ENCODE measurements at places on chromosomes 4 and X.

- DNase-seq: no peak
Measured at GRCh38 chr4:176782794-176783193, 9.9 kb downstream of the VEGFC start.

DNA sequence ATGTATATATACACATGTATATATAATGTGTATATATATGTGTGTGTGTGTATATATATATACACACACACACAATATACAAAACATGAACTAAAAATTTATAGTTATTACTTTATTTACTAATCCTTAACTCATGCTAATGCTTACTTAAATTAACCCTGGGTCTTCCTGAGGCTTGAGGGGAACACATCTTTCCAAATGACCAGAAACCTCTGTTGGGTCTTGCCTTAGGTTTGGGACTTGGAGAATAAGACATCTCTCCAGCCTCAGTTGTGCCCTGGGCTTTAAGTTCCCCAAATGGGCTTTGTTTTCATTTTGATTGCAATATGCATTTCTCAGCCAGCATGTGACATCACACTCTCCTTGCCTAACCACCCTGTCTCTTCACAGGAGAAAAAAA is 7.7 kb downstream of the GEMIN8 start:
- DNase-seq: no peak

DNA sequence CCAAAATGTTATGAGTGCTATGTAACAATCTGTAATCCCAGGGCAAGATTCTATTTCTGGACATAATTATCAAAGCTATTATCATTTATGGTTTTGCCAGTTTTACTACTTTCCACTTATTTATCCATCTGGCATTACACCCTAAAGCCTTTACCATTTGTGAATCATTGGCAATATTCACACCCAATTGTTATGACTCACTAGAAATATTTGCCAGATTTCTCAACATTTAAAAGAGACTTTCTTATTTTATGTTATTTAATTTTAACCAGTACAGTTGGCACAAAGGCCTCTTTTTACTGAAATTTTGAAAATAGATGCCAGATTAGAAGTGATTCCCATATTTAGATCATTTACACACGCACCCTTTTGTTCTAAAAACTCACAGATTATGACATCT is 242.7 kb upstream of the WDFY3 start:
- no peak for DNase-seq

GRCh38 chr4:80101071-80101791 is 28.2 kb upstream of the ANTXR2 start:
- no peak for DNase-seq

- DNase-seq: no peak
Measured at GRCh38 chrX:12447448-12448064, 309.3 kb downstream of the FRMPD4 start.

- no peak for DNase-seq
Measured at GRCh38 chrX:150566734-150567182, 1.7 kb upstream of the MTM1 start.

DNA sequence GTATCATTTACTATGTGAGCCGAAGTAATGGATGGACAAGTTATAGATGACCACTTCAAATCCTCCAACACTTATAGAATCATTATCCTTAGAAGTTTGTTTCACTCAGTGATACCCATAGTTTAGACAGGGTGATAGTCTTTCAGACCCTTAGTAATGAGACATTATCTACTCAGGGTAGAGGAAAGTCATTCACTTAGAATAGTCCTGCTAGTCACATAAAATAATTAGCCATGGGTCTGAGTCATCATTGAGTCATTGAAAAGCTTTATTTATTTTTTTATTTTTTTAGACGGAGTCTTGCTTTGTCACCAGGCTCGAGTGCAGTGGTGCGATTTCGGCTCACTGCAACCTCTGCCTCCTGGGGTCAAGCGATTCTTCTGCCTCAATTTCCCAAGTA is 321.7 kb upstream of the FSTL5 start:
- no peak for DNase-seq

DNA sequence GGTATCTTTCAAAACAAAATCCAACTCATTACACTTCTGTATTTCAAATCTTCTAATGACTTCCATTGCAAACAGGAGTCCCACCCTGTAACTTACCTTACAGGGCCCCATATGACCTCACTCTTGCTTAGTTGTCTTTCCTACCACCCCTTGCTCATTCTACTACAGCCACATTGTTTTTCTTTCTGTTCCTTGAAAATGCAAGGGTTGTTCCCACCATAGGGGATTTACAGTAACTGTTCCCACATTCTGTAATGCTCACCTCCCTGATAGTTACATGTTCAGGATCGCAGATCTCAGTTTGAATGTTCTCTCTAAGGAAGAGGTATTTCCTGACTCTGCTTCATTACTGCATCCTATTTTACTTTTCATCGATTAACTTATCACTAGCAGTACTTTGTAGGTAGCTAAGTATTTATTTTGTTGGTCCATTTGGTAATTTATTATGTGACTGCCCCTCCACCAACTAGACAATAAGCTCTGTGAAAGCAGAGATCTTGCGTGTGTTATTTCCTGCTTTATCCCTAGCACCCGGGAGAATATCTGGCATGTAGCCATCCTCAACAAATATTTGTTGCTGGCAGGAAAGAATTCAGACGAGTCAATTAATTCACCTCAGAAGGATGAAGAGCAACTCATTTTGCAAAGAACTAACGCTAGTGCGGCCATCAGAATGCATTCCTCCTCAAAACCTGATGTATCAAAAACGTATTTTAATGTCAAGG is 21.4 kb downstream of the MAOB start:
- no peak for DNase-seq

DNA sequence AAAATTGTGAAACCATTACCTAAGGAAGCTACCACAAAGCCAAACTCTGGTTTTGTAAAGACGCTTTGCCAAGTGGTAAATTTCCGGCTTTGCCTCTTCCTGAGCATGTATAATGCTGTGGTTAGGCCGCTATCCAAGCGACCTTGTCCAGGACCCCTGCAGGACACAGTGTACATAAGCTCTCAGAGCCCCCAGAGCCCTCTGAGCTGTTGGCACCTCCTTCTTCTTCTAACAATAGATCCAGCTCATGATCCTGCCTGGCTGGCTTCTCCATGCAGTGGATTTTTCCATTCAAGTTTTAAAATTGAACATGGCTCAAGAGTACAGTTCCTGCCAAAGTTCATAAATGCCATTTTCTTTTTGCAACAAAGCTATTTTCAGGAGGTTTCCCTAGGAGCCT is 326.7 kb downstream of the MAPK10 start:
- no peak for DNase-seq

DNA sequence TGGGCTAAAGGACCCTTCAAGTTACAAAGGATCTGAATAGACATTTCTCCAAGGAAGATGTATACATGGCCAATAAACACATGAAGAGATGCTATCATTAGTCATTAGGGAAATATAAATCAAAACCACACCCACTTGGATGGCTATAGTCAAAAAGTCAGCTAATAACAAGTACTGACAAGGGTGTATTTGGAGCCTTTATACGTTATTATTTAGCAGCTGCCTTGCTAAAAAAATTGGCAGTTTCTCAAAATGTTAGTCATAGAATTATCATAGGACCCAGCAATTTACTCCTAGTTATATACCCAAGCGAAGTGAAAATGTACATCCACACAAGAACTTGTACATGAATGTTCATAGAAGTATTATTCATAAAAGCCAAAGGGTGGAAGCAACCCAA is 112.7 kb upstream of the DUSP21 start:
- DNase-seq: no peak

GRCh38 chr4:128303986-128304385 is 16.4 kb upstream of the PGRMC2 start:
- DNase-seq: no peak

GRCh38 chr4:141810038-141810711 is 173.8 kb downstream of the IL15 start:
- DNase-seq: no peak

DNA sequence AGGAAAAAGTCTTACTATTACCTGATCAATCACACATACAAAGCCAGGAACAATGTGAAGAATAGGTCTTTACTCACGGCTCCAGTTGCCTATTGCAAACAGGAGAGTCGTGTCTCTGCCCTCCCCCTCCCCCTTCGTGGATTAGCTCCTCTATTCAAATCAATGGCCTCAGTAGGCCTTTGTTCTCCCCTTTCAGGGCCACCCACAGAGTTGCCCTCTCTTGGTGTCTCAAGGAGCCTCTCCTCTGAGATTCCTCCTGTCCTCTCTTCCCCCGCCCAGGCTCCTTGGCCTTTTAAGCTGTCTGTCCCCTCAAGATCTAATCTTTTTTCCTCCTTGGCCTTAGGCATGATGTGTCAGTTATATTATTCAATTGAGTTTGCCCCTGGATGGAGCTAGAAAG is 107.2 kb upstream of the NALF2 start:
- DNase-seq: no peak

- DNase-seq: peak; percentile 93
Measured at GRCh38 chr4:164956766-164957643, 20.5 kb downstream of the TRIM61 start.
